ENCODE measurements at places on chromosomes 2 and 18.

GRCh38 chr2:121294881-121295840, 10.2 kb upstream of the TFCP2L1 start:
- DNase-seq, result no peak

- no peak for DNase-seq
Observed at GRCh38 chr18:57447154-57447621, 12.0 kb downstream of the ONECUT2 start.

DNA sequence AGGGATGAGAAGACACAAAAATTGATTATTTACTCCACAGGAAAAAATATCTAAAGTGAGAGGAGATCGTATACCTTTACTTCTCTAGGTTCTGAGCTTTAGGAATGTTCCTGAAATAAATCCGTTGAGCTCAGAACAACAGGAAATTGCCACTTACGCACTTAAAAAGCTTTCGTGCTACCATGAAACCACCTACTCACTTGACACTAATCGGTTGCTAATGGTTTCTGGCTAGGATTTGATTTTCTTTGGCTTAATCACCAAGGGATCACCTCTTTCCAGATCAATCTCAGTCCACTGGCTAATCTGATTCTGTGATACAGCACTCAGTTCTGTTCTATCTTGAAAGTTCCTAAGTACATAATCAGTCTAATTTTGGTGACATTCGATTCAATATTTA, 419.6 kb downstream of the DLGAP1 start:
- DNase-seq, result no peak

DNA sequence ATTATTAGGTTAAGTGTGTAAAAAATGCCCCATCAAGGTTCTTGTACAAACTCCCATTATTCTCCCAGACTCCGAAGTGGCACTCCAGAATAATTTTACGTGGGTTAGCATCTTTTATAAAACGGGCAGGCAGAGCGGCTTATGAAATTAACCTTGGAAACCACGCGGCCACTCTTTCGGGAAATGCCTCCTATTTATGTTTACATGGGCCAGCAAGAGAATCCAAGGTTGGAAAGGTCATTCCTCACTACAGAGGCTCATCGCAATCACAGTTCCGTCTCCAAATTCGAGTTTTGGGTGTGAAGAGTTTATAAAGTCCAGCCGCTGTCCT, 1.2 kb upstream of the IMPA2 start:
- DNase-seq, result no peak

DNA sequence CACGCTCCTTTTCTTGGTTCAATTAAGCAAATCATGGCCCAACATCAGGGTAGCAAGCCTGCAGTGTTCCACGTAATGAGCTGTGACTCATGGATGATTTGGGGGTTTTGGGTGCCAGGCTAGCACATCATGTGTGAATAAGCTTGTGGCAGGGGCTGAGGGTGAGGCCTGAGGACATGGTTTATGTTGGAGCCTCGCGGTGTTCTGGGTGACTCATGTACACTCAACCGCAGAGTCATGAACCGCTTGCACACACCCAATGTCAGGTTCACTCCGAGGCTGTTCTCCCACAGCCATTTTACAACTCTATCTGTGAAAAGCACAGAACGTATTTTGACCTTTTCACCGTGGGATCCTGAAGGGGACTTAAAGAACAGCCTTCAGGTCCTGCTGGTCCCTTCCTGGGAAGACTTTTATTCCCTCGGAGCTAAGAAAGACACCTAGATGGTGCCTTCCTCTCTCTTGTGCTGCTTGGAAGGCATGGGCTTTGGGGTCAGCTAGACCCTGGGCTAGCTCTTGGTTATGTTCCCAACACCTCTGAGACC, 139.9 kb upstream of the ZEB2 start:
- DNase-seq, result peak; percentile 68

DNA sequence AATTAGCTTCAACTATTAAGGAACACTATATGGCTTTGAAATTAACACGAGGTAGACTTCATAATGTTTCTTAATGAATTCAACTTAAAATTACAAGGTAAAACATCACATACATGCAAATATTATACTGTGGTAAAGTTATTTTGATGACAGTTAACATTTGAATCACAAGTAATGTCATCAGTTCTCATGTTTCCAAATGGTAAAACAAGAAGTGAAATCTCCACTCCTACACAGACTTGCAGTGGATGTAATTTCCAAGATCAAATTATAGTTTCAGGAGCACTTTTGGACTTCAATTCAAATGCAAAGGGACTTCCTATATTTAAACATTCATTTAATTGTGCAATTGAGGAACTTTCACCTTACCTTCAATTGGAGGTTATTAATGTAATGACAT, 39.1 kb downstream of the C18orf54 start:
- no peak for DNase-seq

DNA sequence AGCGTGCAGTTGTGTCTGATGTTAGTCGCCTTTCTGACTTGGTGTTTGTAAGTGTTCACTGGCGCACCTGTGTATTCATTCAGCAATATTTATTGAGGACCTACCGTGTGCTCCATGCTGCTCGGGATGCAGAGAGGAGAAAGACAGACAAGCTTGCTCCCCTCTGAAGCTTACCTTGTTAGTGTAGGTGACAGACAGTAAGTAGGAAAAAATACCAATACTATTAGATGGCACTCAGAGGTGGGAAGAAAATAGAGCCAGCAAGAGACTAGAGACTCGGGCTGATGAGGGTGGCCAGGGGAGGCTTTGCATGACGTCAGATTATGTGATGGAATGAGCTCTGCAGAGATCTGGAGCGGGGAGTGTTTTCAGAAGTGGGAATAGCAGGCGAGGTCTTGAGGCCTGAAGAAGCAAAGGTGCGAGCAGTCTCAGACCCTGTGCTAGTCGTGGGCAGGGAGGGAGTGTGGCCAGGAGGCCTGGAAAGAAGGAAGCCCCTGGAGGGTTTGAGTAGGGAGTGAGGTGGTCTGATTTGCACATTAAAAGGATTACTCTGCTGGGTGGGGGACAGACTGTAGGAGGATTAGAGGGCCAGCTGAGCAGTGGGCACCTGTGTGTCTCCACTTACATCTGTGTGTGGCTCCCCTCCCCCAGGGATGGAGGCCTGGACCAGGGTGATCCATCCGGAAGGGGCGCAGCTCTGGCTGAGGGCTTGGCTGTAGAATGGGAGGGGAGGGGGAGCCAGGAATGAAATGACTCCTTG, 11.8 kb downstream of the MTCL1 start:
- no peak for DNase-seq

- DNase-seq, result no peak
Observed at GRCh38 chr2:149076863-149077412, 38.4 kb downstream of the LYPD6B start.

DNA sequence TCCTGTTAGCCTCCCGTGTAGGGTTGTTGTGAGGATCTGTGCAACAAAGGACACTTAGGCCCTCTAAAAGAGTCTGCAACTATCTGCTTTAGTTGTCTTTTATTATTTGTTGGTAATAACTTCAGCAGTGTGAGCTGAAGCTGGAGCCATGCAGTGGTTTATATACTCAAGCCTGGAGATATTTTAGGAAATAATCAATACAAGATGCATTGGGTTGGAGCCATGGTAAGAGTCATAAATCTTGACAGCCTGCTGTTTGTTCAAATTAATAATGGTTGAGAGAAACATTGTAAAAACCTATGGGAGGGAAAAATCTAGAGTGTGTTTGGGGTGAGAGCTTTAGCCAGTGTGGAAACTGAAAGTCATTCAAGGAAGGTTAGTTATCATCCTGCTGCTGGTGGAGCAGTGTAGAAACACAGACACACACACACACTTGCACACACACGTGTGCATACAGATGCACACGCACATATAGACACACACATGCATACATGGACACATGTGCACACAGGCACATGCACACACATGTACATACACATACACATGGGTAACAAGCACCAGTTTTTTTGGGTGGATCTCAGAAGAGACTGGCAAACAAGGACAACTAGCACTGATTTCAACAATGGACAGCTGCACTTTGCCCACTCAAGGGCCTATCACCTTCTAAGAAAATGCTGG, 51.0 kb downstream of the ACOXL start:
- no peak for DNase-seq

DNA sequence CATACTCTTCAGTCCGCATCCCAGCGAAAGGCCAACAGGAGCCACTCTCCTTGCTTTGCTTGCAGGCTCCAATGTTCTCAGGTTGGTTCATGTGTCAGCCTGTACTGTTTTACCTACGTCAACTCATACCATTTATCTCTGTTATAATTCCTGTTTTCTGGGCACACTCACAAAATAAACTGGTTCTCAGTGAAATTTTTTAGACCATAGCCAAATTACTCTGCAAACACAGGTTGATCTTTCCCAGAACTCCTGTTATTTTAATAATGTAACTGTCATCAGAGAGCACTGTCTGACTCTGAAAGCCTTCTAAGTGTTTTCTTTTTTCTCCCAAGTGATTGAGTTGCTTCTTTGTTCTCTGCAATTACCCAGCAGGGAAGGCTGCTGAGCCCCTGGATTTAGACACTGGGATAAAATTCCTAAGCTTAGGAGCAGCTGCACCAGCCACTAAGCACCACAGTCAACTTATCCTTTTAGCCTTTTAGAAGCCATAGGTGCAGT, 111.6 kb upstream of the PIEZO2 start:
- DNase-seq, result no peak

DNA sequence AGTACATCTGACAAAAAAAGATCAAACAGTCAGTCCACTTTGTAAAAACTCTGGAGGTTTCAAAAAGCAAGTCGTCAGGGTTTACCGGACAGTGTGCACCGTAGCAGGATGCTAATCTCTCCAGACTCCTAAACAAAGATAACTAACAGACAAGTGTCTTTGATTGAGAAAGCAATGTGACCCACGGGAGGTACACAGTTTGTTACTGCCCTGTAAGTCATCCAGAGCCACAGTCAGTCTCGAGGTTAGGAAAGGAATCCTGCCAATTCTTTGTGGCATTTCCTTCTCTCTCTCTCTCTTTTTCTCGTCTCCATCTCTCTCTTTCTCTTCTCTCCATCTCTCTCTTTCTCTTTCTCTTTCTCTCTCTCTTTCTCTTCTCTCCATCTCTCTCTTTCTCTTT, 42.8 kb downstream of the LRRTM4 start:
- DNase-seq, result no peak

- DNase-seq, result no peak
Observed at GRCh38 chr18:73316513-73316912, 448.7 kb upstream of the NETO1 start.

DNA sequence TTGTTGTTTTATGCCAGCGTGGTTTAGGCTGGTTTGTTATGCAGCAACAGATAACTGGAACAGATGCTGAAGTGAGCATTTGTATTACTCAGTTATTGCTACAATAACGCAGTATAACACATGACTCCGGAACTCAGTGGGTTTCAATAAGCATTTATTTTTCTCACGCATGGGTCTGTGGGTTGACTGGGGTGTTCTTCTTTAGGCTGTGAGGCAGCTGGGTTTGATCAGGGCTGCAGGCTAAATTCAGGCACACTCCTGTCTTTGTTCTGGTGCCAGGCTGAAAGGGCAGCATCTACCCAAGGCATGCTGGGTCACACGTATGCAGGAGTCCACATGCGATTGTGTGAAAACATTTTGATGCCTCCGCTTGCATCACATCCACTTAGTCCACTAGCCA, 3.8 kb upstream of the SLC1A4 start:
- DNase-seq, result no peak

GRCh38 chr18:26432651-26433424, 115.5 kb downstream of the KCTD1 start:
- DNase-seq, result no peak

- peak; percentile 64 for DNase-seq
Observed at GRCh38 chr2:233210843-233211547, 40.5 kb upstream of the ATG16L1 start.

DNA sequence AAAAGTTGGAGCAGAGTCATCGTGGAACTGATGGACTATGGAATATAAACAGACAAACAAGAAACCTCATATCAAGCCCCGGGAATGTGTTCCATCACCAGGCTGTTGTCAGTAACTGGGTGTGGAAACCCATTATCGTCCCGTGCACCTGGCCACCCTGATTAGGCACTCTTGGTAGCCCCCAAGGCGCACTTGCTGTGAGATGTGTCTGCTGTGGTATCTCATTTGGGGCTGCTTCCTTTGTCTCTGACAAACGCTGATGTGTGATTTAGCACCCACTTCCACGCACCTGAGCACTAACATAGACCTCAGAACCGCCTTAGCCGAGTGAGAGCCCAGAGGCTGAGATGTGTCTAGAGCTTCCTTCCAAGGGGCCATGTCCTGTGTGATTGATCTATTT, 96.3 kb downstream of the PRPF40A start:
- DNase-seq, result no peak

DNA sequence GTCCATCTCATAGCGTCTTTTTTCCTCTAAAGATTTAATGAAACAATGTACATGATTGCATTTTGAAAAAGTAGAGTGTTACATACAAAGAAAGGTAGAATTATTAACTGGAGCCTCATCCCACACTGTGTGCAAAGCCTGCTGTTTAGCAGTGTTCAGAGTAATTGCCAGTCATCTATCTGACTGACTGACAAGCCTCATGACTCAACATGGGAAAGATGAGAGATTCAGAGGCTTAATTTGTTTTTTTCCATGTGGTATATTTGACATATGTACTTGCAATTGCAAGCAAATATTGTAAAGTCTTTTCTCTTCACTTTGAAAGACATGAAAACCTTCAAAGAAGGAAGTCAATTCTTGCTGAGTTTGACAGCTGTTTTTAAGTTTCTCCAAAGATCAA, 14.7 kb downstream of the PCARE start:
- DNase-seq, result no peak

- no peak for DNase-seq
Observed at GRCh38 chr2:180219491-180219890, 212.4 kb upstream of the CWC22 start.

DNA sequence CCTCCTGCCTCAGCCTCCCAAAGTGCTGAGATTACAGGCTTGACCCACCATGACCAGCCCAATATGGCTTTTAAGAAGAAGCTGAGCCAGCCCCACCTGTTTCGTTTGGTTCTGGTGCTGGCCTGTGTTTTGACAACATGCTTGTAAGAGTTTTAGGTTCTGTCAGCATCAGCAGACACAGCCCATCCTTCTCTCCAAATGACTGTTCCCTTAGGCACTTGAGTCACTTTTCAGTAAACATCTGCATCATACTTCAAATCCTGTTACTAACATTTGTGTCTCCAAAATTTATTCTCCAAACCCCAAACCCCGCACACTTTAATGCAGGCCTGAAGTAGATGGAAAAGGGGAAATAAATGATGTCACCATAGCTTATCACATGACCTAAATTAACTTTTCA, 1118.5 kb downstream of the TSN start:
- DNase-seq, result no peak

DNA sequence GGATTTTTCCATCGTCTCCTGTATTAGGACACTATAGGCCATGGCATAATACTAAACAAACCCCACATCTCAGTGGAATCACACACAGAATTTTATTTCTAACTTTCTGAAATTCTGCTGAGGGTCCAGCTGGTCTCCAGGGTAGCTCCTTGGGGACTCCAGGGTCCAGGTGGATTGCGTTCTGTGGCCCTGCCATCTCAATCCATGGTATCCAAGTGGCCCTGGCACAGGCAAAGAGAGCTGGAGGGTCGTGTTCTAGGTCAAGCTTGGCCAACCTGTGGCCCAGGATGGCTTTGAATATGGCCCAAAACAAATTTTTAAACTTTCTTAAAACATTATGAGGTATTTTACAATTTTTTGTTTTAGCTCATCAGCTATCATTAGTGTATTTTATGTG, 134.6 kb downstream of the CTIF start:
- DNase-seq, result no peak

GRCh38 chr2:195533771-195534642, 123.0 kb upstream of the SLC39A10 start:
- peak; percentile 73 for DNase-seq

- DNase-seq, result no peak
Observed at GRCh38 chr2:199743415-199744120, 107.4 kb downstream of the FTCDNL1 start.

GRCh38 chr2:100376836-100377235, 40.6 kb downstream of the CHST10 start:
- DNase-seq, result no peak
